ENCODE measurements at places on chromosomes 12 and 14. TPM values are rescaled to one million over a fixed set of nuclear protein-coding genes. Genes with fewer than 3 reads are reported as not detected.

The PRB2 gene
- total RNA-seq, result not detected

The LRTM2 gene
- not detected for total RNA-seq

The PRH2 gene
- total RNA-seq, result not detected

The ING4 gene
- total RNA-seq, result 47.0 TPM

The KRT75 gene
- not detected for total RNA-seq

The RBM19 gene
- total RNA-seq, result 105 TPM

The KCNJ8 gene
- not detected for total RNA-seq

The PROX2 gene
- not detected for total RNA-seq

The NKX2-1 gene
- total RNA-seq, result 13.4 TPM
